Fibroblast of villous mesenchyme (primary cell): ENCODE measurements at places on chromosomes 1 and 21. TPM values are rescaled to one million over a fixed set of nuclear protein-coding genes. Genes with fewer than 3 reads are reported as not detected.

The ATP6V0B gene
- total RNA-seq, result 76.0 and 104 TPM in 2 replicates

- DNase-seq, result no peak
Observed at GRCh38 chr1:147648933-147649332, 21.4 kb downstream of the ACP6 start.

DNA sequence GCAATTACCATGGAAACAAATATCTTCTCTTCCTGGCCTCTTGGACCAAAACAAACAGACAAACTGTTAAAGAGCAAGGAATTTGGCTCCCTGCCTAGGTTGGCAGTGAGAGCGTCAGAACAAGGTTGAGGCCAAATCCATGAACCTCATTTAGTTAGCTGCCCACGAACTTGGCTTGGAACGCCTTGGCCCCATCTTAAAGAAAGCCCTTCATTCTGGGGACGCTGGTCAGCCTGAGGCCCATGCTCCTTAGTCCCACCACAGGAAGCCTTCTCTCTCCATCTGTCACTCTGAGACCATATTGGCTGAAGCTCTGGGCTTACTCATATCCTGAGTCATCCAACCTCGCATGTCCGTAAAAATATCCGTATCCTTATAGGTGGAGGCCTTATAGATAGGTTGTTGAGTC, 62.4 kb upstream of the DIRAS3 start:
- peak; percentile 63 for DNase-seq

- DNase-seq, result no peak
Observed at GRCh38 chr1:178119628-178120027, 25.7 kb downstream of the RASAL2 start.

DNA sequence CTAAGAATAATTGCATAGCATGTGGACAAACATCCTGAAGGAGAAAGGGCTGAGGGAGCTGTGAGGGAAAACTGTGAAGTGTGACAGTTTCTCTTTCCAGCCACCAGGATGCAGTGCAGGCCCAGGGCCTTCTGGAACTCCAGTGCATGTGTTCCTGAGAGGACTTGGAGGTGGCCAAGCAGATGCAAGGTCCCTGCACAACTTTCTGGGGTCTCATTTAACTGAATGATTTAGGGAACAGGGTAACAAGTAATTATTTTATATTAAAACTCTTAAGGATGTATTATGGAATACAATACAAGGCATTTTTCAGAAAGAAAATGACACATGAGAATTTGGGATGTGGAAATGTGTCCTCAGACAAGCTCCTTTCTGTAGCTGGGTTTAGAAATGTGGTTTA, 61.2 kb upstream of the MCOLN3 start:
- peak; percentile 82 for DNase-seq

DNA sequence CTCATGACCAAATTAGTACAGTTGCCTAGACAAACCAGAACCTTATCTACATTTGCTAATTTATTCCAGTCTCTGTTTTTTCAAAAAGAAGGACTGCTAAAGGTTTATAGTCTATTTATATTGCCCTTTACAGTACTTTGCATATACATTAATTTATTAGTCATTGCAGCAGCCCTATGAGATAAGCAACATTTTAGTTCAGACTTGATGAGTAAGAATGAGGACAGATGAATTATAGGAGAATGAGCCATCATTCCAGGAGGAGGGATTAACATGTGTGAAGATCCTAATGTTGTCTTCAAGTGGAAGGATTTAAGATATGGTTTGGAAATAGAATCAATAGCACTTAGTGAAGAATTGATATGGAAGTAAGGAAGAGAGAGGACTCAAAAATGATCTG, 152.4 kb downstream of the KCTD3 start:
- DNase-seq, result no peak

- DNase-seq, result no peak
Observed at GRCh38 chr1:160351629-160352028, 8.4 kb downstream of the NCSTN start.

DNA sequence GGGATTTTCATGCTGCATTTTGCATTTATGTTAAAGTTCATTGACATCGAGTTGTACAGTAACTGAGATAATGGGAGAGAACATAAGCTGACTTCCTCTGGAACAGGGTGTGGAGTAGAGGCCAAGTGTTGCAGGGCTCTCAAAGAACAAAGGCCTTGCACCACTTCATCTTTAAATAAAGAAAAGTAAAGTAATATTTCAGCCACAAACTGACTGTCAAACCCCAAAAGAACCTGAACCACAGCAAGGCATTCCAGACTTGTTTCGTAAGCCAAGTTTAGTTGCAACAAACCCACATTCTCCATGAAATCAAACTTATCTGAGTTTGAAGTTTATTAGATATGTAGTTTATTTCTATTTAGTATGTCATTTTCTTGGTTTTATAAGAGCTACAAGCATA, 19.1 kb upstream of the HMGCS2 start:
- DNase-seq, result peak; percentile 82

DNA sequence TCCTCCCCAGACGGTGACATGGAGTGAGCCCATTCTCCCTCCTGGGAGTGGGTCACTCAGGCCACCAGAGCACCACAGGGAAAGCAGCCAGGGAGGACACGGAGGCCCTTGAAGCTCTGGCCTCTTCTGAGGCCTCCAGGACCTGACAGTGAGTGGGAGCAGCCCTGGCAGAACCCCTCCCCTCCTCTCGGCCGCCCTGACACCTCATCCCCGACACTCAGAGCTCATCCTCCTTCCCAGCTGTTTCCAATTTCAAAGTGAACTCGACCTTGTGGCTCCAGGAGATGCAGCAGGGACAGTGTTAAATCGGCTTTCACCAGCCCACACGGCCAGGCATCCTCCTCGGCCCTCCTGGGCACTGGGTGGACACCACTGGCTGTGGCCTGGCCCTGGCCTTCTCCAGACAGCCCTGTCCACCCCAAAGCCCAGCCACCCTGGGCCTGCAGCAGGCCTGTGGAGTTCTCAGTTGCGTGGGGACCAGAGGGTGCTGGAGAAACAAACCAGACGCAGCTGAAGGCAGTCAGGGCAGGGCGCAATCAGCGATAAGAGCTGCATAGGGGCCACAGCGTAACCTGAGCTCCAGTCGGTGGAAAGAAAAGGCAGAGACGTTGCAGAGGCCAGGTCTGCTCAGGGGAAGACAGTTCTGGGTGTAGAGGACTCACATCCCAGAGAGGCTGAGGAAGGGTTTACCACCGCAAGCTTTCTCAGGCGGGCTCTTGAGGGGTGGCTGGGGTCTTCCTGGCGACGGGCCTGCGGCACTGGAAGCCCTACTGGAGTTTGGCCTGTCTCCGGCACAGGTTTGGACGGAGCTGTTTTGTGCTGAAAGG, 27.1 kb downstream of the FTCD start:
- peak; percentile 76 for DNase-seq

- DNase-seq, result no peak
Observed at GRCh38 chr21:14688412-14688811, 142.3 kb upstream of the SAMSN1 start.
